ENCODE measurements at places on chromosomes 16 and 17.

DNA sequence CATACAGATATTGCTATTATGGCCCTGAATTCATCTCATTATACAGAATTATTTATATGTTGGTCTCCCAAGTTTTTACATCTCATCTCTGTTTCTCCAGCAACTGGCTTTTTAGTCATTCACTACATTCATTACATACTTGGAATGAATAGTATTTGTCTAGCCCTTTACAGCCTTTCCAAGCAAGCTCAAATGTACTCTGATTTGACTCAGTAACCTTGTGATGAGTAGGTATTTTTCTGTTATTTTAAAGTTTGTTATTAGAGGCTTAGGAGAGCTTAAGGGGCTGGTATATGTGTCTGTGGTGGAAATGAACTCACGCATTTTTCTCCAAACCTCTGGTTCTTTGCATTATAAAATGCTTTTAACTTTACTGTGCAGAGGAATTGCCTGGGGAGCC is 224.7 kb downstream of the SNX29 start:
- DNase-seq: no peak

- no peak for DNase-seq
Observed at GRCh38 chr17:28946239-28946638, 5.1 kb downstream of the PHF12 start.

GRCh38 chr16:21260870-21261791 is 17.0 kb downstream of the CRYM start:
- DNase-seq: no peak

GRCh38 chr17:28999206-28999605 is 6.6 kb downstream of the SEZ6 start:
- no peak for DNase-seq

GRCh38 chr17:10635290-10635689 is 21.8 kb downstream of the MYH3 start:
- no peak for DNase-seq

DNA sequence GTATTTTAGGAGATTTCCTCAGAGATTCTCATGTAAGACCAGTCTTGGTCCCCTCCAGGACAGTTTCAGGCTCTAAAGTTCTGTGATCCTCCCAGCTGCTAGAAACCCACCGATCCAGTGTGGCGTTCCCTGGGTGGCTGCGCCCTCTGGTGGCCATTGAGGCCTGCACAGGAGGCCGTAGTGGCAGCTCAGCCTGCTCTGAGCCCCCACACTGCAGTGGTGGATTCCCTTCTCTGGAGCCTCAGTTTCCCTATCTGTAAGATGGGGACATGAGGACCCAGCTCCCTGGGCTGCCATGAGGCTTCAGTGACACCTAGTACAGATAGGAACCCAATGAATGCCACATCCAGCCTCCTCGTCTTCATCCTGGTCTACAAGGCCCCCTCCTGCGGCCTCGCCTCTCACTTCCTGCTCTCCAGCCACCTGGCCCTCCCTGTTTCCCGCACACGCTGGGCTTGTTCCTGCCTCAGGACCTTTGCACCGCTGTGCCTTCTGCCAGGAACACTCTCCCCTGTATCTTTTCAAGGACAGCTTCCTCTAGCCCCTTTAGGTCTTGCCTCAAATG is 16.5 kb downstream of the CCDC102A start:
- peak; percentile 72 for DNase-seq

DNA sequence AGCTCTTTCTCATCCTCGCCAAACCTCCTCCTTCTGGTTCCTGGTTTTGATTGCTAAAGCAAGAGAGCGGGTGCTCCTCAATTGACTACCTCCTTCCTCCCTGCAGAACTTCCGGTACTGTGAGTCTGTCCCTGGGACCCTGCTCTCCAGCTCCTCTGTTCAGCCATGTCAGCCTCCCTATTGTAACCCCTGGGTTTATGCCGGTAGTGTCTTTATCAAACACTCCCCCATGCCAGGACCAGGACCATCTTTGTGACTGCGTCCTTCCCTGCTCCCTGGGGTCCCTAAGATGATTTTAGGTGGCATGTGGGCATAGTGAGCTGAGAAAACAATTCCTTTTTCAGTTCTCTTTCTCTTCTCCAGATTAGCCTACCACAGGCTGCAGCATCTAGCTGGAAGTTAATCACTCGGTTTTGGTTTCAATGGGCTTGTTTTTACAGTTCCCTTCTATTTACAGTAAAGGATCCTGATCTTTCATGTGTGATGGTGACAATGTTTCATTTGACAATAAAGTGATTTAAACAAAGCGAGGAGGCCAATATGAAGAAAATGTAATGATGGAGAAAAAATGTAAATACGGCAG is 27.7 kb upstream of the IL21R start:
- no peak for DNase-seq

DNA sequence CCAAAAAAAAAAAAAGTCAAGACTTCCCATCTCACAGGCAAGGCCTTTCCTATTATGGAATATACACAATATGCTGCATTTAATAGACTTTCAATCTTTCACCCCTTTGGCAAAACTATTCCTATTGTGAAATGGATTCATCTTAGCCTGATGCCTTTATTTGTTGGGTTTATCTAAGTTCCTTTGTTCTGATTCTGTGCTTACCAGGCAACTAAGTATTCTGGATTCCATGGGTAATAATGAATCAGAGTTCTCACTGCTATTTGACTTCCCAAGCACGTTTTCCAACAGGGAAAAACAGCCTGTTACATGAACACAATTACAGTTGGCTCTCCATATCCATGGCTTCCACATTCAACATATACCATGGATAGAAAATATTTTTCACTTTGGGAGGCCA is 135.5 kb downstream of the MYO1D start:
- no peak for DNase-seq
